CD4-positive, CD25-positive, alpha-beta regulatory T cell (primary cell): ENCODE measurements at places on chromosomes 7 and 10. TPM values are rescaled to one million over a fixed set of nuclear protein-coding genes. Genes with fewer than 3 reads are reported as not detected.

Gene ZNF862
- 6.0 TPM for polyA plus RNA-seq

Gene EPHA1
- polyA plus RNA-seq: 2.0 TPM

- no peaks in the 10 kb centered on the region for H3K36me3 ChIP-seq
- H3K27ac ChIP-seq: no peak overlapping the region
- no peaks in the 10 kb centered on the region for H3K4me1 ChIP-seq
- no peaks in the 10 kb centered on the region for H3K27me3 ChIP-seq
These were observed 292.3 kb downstream of the POU6F2 start for GRCh38 chr7:39270018-39270417.

- DNase-seq: no peak
- H3K27me3 ChIP-seq: no peaks in the 10 kb centered on the region
- no peak overlapping the region for H3K4me3 ChIP-seq
- no peaks in the 10 kb centered on the region for H3K36me3 ChIP-seq
- H3K4me1 ChIP-seq: no peaks in the 10 kb centered on the region
These were observed 633.5 kb upstream of the GALNT17 start for GRCh38 chr7:70498232-70498992.

DNA sequence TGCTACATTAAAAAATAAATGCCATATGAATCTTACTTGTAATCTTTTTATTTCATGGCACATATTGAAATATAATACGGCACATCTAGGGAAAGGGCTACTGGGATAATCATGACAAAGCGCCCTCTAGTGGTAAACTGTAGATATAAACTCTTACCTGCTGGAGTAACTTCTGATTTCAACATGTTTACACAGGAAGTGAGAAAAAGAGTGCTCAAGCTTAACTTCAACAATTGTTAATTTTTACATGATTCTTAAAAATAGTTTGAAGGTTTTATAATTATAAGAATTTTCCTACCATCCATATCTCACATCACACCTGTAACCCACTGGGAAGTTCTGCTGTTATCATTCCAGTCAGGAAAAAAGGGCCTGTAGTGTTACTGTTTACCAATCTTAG, 2.0 kb upstream of the HEPACAM2 start:
- no peaks in the 10 kb centered on the region for H3K36me3 ChIP-seq
- H3K27ac ChIP-seq: peak overlapping the region; percentile 47
- peaks cover 21% of the 10 kb centered on the region for H3K4me1 ChIP-seq
- peaks cover 20% of the 10 kb centered on the region for H3K27me3 ChIP-seq
- DNase-seq: peak; percentile 81

DNA sequence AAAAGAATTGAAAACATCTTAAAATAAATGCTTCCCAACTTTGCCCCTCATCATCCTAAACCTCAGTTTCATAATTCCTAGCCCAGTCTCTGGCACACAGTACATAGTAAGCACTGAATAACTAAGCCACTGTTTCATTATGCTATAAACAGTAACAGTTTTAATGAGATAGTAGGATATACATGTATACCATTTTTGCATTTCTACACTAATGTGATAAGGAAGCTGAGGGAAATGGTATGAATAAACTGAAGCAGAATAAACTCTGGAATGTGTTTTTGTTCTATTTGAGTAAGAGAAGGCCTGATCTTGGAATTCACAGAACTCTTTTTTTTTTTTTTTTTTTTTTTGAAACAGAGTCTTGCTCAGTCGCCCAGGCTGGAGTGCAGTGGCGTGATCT, 8.8 kb downstream of the NAPEPLD start:
- no peaks in the 10 kb centered on the region for H3K36me3 ChIP-seq
- H3K27me3 ChIP-seq: no peaks in the 10 kb centered on the region
- no peak for DNase-seq
- no peak overlapping the region for H3K27ac ChIP-seq
- H3K4me3 ChIP-seq: no peak overlapping the region

DNA sequence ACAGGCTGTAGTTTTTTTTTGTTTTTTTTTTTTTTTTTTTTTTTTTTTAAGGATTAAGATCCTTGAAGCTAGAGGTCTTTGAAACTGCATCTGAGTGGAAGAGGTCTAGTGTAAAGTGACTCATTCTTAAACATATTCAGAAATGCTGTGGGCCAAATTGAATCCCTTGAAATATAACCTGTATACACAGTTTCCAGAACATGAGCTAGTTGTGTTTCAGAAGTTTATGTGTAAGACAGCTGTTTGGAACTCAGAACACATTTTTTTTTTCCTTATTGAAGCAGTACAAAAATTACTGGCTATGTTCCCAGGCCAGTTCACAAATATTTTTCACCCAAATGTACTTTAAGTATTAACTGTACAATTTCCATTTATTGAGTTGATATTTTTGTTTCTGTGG, 67.9 kb downstream of the PPP1R9A start:
- no peak overlapping the region for H3K27ac ChIP-seq
- no peaks in the 10 kb centered on the region for H3K27me3 ChIP-seq
- DNase-seq: no peak
- no peak overlapping the region for H3K4me3 ChIP-seq

- no peak overlapping the region for H3K27ac ChIP-seq
- peaks cover 16% of the 10 kb centered on the region for H3K36me3 ChIP-seq
- H3K27me3 ChIP-seq: no peaks in the 10 kb centered on the region
- no peaks in the 10 kb centered on the region for H3K4me1 ChIP-seq
- H3K4me3 ChIP-seq: no peak overlapping the region
These were observed 73.4 kb downstream of the ZMYND11 start for GRCh38 chr10:208616-209015.

DNA sequence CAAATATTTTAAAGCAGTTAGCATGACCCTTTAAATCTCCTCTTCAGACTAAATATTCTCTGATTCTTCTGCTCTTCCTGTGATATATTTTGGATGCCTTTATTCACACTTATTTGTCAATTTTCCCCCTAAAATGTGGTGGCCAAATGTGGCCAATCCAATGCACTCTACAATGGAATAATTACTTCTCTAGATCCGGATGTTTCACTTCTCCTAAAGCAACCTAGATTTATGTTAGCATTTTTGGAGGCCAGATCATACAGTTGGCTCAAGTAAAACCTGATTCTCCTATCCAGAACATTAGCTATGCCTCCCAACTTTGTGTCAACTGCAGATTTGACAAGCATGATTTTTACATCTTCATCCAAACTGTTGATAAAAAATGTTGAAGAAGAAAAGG, 153.7 kb downstream of the CREB5 start:
- no peak overlapping the region for H3K4me3 ChIP-seq
- no peak overlapping the region for H3K27ac ChIP-seq
- no peaks in the 10 kb centered on the region for H3K36me3 ChIP-seq
- no peak for DNase-seq
- no peaks in the 10 kb centered on the region for H3K4me1 ChIP-seq

DNA sequence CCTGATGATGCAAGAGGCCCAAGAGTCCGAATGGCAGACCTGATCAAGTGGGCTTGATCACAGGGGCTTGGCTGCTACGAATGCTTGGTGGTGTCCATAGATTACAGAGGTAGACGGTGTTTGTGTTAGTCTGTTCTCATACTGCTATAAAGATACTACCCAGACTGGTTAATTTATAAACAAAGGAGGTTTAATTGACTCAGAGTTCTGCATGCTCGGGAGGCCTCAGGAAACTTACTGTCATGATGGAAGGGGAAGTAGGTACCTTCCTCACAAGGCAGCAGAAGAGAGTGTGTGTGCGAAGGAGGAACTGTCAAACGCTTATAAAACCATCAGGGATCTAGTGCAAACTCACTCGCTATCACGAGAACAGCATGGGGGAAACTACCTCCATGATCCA, 268.9 kb upstream of the KLF6 start:
- DNase-seq: no peak
- no peak overlapping the region for H3K4me3 ChIP-seq
- no peaks in the 10 kb centered on the region for H3K36me3 ChIP-seq
- H3K4me1 ChIP-seq: no peaks in the 10 kb centered on the region
- no peak overlapping the region for H3K27ac ChIP-seq
- H3K27me3 ChIP-seq: no peaks in the 10 kb centered on the region

- H3K27ac ChIP-seq: peak overlapping the region; percentile 80
- peaks cover 41% of the 10 kb centered on the region for H3K4me1 ChIP-seq
These were observed 493 bp downstream of the ZMIZ2 start for GRCh38 chr7:44748948-44749731.

GRCh38 chr10:93947055-93947454, 46.7 kb upstream of the PLCE1 start:
- no peak overlapping the region for H3K4me3 ChIP-seq
- DNase-seq: no peak
- no peaks in the 10 kb centered on the region for H3K36me3 ChIP-seq
- no peak overlapping the region for H3K27ac ChIP-seq
- H3K4me1 ChIP-seq: no peaks in the 10 kb centered on the region

DNA sequence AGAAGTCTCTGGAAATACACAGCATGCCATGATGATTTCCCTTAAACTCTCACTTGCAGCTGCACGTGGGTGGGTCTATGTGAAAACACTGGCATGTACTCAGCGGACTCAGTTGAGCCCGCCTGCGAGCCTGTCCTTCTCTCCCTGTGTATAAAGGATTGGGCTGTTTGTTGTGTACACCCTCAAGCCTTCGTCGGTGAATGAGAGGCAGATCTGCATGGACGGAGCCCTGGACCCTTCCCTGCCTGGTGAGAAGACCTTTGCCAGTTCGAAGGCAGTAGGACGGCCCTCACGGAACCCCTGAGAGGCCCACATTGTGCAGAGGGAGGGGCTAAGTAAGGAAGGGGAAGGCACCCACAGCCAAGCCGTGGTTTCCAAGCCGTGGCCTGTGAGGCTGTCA, 121.2 kb downstream of the WDFY4 start:
- H3K27me3 ChIP-seq: no peaks in the 10 kb centered on the region
- no peak overlapping the region for H3K27ac ChIP-seq
- H3K4me3 ChIP-seq: no peak overlapping the region
- no peak for DNase-seq

DNA sequence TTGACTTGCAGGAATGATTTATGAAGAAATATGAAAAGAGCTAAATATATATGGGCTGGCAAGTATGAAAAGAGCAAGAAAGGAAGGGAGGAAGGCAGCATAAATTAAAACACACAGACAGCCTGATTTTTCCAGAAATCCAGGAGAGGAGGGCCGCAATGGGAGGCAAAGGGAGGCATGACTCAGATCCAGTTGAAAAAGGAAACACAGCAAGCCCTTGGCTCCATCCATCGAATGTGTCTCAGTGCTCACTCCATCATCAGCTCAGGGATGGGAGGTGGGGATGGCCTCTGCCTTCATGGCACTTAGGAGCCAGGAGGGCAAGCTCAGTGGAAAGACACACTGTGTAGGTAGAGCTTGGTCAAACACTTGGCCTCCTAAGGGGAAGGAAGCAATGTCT, 75.7 kb upstream of the PDZD8 start:
- H3K27me3 ChIP-seq: no peaks in the 10 kb centered on the region
- no peak overlapping the region for H3K4me3 ChIP-seq
- no peak overlapping the region for H3K27ac ChIP-seq
- no peak for DNase-seq
- no peaks in the 10 kb centered on the region for H3K4me1 ChIP-seq
